OCI-LY7 (cell line): ENCODE measurements at places on chromosomes 5 and 9. TPM values are rescaled to one million over a fixed set of nuclear protein-coding genes. Genes with fewer than 3 reads are reported as not detected.
A peak's percentile ranks its signal among the peaks of the same experiment; 100 is the strongest.

DNA sequence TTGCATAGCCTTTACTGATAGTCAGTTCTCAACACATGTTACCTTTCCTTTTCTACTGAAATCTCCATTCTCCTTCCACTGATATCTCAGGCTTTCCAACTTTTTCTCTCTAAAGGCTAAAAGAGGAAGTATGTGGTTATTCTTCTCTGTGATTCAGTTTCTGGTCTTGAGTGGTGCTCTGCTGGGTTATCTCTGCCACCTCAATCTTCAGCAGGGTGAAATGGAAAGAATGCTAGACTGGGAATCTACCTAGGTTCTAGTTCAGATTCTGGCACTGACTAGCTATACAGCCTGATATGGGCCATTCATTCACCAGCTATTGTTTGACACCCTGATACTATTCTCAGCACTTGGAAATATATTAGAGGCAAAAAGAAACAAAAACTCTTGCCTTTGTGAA lies 124.9 kb upstream of the GRIA1 start:
- DNase-seq: no peak

GRCh38 chr9:127664678-127665507 lies 41.9 kb upstream of the CFAP157 start:
- no peak for DNase-seq

DNA sequence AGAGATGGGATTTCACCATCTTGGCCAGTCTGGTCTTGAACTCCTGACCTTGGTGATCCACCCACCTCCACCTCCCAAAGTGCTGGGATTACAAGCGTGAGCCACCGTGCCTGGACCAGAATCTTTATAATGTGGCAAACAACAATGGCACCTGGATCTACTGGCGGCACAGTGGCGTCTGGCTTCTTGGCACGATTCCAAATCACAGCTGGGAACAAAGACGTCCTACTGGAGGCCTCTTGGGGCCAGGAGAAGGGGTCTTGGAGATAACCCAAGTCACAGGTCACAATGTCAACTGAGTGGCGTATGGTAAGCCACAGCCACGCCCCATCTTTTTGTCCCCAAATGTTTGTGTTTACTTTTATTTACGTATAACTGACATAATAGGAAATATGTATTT lies 77.8 kb upstream of the RAPGEF1 start:
- DNase-seq: no peak

GRCh38 chr5:53109056-53109442 lies 508 bp downstream of the MOCS2 start:
- peak; percentile 14 for DNase-seq

- DNase-seq: no peak
Measured at GRCh38 chr9:109171926-109172325, 4.9 kb upstream of the FRRS1L start.

- no peak for DNase-seq
Measured at GRCh38 chr5:64532212-64532611, 26.4 kb downstream of the RGS7BP start.

GRCh38 chr9:23555851-23556250 lies 270.2 kb downstream of the ELAVL2 start:
- DNase-seq: no peak

DNA sequence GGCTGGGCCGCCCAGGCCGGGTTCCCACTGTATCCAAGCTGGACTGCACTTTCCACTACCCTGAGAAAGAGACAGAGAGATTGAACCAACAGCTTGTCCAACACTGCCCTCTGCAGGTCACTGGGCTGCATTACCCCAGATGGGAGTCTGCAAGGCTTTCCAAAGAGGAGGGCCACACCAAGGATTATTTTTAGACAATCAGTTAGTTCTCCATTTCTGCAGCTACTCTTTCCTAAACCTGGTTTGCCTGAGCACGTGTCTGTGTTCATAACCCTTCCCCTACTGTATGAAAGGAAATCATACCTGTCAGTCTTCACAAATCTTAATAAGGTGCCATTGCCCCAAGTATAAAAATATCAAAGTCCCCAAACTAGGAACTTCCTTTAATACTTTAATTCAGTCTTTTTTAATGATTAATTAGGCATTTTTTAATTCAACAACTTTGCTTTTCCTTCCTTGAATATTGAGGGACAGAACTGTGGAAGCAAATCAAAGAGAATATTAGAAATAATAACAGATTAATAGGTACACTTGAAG lies 13.4 kb upstream of the FGF1 start:
- peak; percentile 66 for DNase-seq

GRCh38 chr9:118984607-118985006 lies 384.6 kb downstream of the BRINP1 start:
- DNase-seq: no peak

GRCh38 chr5:60410427-60410826 lies 289.5 kb downstream of the DEPDC1B start:
- DNase-seq: no peak

DNA sequence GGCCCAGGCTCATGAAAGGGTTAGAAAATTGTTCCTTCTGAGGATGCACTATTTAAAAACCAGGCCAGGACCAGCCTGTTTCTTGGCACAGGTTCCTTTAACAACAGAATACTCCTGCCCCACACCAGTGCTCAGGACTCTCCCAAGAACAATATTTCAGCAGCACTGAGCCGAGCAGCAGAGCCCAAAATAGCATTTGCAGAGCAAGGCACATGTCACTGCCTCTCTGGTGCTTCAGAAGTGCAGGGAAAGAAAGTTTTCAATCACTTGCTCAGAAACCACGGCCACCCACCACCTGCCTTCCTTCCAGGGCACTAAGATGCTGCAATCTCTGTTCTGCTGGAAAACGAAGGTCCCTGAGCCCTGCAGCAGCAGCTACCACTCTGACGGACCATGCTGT lies 77.6 kb downstream of the SIL1 start:
- no peak for DNase-seq

DNA sequence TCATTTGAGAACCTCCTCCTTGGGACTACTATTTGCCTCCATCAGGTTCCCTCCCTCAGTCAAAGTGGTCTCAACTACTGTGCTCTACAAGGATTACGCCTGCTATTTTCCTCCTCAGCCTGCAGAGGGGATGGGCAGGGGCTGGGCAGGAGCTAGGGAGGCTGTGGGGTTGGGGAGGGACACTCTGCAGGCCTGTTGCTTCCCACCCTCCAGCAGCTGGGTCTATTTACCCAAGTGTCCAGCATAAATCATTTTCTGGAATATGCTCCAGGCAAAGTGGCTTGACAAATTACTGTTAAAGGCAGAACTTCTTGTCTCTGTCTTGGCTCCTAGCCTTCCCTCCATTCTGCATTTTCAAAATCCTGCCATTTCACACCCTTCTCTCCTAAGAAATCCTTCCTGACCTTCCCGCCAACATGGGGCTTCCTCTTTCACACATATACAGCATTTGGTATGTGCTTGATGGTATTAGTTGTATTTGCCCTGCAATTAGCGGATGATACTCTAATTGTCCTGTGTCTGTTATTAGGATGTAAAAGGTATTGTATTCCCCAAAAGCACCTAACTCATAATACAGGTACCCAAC lies 106.7 kb downstream of the EFNA5 start:
- no peak for DNase-seq

- no peak for DNase-seq
Measured at GRCh38 chr5:54703133-54703532, 185.6 kb downstream of the SNX18 start.

DNA sequence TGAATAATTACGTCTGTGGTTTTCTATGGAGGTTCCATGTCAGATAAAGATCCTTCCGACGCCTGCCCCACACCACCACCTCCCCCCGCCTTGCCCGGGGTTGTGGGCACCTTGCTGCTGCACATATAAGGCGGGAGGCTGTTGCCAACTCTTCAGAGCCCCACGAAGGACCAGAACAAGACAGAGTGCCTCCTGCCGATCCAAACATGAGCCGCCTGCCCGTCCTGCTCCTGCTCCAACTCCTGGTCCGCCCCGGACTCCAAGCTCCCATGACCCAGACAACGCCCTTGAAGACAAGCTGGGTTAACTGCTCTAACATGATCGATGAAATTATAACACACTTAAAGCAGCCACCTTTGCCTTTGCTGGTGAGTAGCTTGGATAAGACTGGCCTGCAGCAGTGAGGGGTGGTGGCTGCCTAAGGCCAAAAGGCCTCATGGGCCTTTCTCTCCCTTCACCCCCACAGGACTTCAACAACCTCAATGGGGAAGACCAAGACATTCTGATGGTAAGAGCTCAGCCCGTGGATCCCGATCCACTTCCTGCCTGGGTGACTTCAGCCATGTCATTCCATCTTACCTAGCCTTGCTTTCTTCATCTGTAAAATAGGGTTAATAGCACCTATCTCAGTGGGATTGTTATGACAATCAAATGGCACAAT lies at the start of gene IL3:
Gene IL3 (plus strand): TSS at position 155 of the 661 bp plus-strand sequence. CDS start 52 bp downstream, at position 207.
- DNase-seq: no peak

GRCh38 chr5:124178050-124178449 lies 568.4 kb downstream of the ZNF608 start:
- DNase-seq: no peak

GRCh38 chr5:152688561-152689249 lies 283.6 kb upstream of the NMUR2 start:
- no peak for DNase-seq

GRCh38 chr5:154470947-154471870 lies 6.8 kb downstream of the HAND1 start:
- no peak for DNase-seq

- peak; percentile 11 for DNase-seq
Measured at GRCh38 chr5:131640043-131640856, 5.2 kb upstream of the RAPGEF6 start.

GRCh38 chr5:180070756-180071530 lies 616 bp downstream of the RNF130 start:
- DNase-seq: no peak

GRCh38 chr5:151509231-151509630 lies 61.8 kb downstream of the SLC36A1 start:
- DNase-seq: no peak

DNA sequence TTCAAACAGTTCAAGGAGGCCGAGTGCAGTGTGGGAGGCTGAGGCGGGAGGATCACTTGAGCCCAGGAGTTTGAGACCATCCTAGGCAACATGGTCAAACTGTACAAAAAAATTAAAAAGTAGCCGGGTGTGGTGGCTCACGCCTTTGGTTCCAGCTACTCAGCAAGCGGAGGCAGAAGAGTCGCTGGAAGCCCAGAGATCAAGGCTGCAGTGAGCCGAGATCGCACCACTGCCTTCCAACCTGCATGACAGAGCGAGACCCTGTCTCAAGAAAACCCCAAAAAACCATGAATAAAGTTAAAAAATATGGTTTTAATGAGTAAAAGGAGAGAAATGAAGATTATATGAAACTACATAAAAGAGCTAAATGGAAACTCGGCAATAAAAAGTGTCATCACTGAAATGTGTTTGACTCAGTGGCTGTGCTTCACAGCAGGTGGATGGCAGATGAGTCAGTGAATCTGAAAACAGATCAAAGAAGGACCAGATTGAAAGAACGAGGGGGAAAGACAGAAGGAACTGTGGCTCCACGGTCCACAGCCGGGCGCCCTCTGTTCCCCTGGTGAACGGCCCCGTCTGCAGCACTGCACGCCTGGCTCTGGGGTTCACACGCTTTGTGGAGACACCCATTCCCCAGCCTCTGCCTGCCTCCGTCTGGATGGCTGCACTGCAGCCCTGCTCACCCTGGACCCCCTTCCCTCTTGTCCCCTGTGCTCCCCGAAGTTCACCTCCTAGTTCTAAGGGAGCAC lies 25.1 kb downstream of the EXD3 start:
- DNase-seq: no peak

- no peak for DNase-seq
Measured at GRCh38 chr5:60651872-60652620, 47.9 kb downstream of the DEPDC1B start.

DNA sequence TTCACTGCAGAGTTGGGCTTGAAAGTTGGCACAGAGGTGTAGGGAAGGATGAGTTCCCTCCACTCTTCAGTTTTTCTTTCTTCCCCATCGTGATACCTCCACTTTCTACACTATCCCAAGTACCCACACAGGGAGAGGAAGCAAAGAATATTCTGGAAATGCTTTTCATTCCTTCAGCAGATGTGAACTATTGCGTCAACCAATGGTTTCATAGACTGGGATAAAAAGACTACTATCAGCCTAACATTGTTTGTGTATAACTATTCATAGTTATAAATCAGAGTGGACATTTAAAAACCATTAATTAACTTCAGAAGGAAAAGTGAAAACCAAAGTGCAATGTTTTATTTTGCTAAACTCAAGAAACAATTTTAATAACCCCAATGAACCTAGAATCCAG lies 63.6 kb upstream of the MAMDC2 start:
- DNase-seq: no peak

GRCh38 chr5:14266171-14266570 lies 123.0 kb downstream of the TRIO start:
- no peak for DNase-seq

DNA sequence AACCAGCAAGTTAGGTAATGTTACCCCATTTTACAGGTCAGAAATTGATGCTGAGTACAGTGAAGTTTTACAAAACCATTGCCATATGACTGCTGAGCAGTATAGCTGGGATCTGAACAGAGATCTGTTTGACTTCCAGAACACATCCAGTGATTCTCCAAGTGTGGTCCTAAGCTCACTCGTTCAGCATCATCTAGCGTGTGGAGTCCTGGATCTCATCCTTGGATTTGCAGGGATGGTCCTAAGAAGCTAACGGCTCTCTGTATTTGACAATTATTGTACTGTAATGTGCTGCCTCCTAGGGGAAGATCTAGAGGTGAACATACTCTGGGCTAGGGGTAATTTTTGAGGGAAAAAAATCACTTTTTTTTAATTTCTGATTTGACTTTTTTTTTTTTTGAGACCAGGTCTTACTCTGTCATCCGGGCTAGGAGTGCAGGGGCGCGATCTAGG lies 1.4 kb downstream of the SLC26A2 start:
- peak; percentile 11 for DNase-seq

DNA sequence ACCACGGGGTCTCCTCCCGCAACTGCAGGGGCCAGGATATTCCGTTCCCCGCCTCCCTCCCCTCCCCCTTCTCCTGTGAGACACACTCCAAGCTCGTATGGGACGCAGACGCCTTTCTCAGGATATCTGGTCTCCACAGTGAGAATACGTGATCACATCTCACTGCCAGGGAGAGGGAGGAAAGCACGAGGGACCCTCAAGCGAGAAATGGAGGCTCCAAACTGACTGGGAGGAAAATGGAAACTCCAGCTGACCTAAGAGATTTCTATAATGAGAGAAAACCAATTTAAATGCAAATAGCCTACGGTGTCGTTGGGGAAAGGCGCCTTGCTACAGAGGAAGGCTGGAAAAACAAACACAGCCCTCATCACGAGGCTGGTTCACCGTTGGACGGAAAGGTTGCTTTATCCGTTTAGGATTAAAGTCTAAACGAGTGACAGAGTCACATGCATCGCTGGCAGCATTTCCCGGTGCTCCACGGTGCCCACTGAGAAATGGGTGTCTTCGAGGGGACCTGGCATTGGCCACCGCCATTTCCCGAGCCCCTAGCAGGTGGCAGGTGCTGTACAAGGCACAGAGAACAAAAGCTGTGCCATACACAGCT lies 116.9 kb upstream of the CPEB4 start:
- DNase-seq: no peak

- DNase-seq: no peak
Measured at GRCh38 chr9:19163631-19164030, 36.3 kb upstream of the PLIN2 start.

The BARHL1 gene
- not detected in 2 replicates for total RNA-seq

The RANBP3L gene
- not detected in 2 replicates for total RNA-seq

The PTPA gene
- 95.8 and 111 TPM in 2 replicates for total RNA-seq

The DAB2IP gene
- total RNA-seq: 11.1 and 11.2 TPM in 2 replicates

The MTX3 gene
- 53.6 and 67.3 TPM in 2 replicates for total RNA-seq

The CDC20B gene
- not detected in 2 replicates for total RNA-seq

The CDH9 gene
- not detected in 2 replicates for total RNA-seq

The EIF4E1B gene
- total RNA-seq: 2.4 and 2.9 TPM in 2 replicates

The ZNF658 gene
- 3.0 and 3.5 TPM in 2 replicates for total RNA-seq

The IL17B gene
- not detected in 2 replicates for total RNA-seq

The GPR150 gene
- total RNA-seq: not detected in 2 replicates
